NCI-H187 treated with DMSO at 0.1 percent for 48 hours (cell line): ENCODE measurements at places on chromosomes 7 and 10.

DNA sequence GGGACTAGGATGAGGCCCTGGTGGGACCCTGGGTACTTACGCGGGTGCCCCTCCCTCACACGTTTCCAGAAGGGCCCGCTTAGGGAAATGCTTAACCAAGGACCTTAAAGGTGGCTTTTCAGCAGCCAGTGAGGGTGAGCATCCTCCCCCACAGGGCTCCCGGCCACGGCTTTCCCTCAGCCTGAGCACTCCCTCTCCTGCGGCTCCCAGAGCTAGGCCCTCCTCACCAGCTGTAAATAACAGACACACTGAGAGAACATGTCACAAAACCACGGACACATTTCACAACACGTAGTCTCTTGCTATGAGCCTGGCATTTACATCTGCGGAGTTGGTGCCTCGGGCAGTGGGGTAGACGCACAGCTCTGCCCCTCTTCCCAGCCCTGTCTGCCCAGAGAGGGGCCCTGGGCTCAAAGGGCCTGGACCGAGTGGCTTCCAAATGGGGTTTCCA is 25.2 kb downstream of the GRID1 start:
- DNase-seq: no peak

GRCh38 chr7:126578338-126578737 is 674.4 kb downstream of the GRM8 start:
- peak; percentile 96 for DNase-seq

GRCh38 chr7:78019447-78020135 is 221.0 kb downstream of the PHTF2 start:
- peak; percentile 63 for DNase-seq

DNA sequence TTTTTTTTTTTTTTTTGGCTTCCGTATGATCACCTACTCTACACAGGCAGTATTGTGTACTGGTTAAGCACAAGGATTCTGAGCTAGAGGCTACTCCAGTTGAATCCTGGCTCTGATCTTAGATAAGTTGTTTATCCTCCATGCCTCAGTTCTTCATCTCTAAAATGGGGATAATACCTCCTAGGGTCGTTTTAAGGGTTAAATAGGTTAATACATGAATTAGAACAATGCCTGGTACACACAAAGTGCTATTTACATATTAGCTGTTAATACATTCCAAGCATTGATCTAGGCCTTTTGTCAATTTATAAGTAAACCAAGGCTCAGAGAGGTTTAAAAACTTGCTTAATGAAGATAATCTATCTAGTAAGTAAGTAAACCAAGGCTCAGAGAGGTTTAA is 59.0 kb downstream of the ST7 start:
- DNase-seq: no peak

DNA sequence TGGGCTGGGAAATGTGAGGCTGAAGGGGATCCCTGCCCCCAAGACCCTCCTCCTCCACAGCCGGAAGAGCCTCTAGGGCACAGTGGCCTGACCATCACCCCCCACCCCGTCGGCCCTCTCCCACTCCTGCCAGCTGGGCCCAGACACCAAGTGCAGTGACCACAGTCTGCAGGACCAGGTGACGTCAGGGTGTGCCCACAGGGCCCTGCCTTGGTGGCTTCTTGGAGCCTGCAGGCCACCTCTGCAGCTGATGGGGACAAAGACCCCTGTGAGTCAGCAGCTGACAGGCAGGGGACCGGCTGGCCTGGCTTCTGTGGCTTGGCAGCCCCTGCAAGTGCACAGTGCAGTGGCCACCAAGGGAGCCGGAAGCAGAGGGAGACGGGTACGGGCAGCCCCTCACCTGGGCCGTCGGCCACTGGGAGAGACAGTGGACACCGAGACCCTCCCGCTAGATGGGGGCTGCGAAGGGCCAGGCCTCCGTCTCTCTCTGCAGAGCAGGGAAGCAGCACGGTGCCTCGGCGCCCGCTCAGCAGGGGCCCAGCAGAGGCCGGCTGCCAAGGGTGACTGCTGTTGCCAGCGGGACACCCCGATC is 274.6 kb downstream of the ELFN1 start:
- no peak for DNase-seq

GRCh38 chr7:79340212-79340611 is 113.3 kb downstream of the MAGI2 start:
- no peak for DNase-seq

DNA sequence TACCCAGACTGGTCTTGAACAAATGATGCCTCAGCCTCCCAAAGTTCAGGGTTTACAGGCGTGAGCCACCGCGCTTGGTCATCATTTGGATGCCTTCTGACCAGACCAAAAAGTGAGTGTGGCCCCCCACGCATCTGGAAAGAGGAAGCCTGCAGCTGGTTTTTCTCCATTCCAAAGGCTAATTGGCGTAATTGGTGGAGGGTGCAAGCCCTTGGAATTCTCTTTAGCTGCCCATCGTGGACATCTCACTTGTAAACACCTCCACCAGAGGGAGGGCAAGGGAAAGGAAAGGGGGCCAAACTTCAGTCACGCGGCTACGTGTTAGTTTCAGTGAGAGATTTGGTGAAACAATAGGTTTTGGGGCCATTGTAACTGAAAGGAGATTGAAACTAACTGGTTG is 4.1 kb upstream of the ARHGAP21 start:
- no peak for DNase-seq

DNA sequence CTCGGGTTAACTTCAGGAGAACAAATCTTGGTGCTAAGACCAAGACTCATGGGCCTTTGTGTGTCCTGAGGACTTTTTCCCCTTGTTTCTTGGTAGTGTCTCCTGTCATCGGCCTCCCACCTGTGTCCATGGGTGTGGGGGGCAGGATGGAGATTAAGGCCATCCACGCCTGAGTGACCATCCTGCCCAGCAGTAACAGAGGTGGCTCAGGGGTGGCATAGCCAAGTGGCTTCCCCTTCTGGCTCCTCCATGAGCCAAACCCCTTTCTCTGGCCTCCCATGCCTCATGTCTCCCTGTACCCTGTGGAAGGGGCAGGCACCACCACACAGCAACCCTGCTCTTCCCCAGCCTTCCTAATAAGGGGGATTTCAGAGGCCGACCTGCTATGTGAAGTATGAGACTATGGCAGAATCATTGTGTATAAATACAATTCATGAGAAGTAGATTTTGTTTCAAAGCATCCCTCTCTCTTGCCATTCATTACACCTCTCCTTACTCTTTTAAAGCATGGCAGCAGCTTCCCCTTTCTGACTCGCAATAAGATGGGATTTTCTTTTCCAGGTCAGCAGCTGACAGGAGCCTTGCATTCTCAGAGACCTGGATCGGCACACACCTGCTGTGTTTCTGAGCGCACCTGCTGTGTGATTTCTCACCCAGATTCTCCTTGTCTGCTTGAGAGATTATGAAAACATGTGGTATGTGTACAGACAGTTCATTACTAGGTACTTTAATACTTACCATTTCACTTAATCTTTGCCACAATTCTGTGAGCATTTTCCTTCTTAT is 102.5 kb downstream of the XPNPEP1 start:
- no peak for DNase-seq

GRCh38 chr7:131222171-131222570 is 105.5 kb upstream of the MKLN1 start:
- DNase-seq: no peak

GRCh38 chr10:34638406-34639054 is 176.6 kb downstream of the PARD3 start:
- DNase-seq: no peak

GRCh38 chr10:5949009-5949759 is 28.2 kb downstream of the IL15RA start:
- DNase-seq: no peak

GRCh38 chr10:58998924-58999713 is 177.3 kb upstream of the PHYHIPL start:
- no peak for DNase-seq

- DNase-seq: no peak
These were observed 44.9 kb downstream of the IKZF1 start for GRCh38 chr7:50349399-50349798.

- DNase-seq: no peak
These were observed 523 bp downstream of the PURB start for GRCh38 chr7:44884621-44885393.

DNA sequence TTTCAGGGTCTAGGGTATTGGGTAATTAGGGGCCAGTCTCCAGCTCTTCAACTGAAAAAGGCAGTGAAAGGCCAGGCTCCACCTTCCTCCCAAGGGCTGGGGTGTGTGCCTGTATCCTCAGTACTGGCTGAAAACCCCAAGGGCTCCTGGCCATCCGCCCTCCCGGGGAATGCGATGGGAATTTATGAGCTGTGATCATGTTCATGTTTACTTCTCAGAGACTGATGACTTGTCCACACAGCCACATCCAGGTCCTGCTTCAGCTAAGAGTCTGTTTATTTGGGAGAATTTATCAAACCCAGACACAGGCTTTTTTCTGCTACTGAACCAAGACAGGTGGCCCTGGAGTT is 91.7 kb downstream of the CCDC3 start:
- no peak for DNase-seq

GRCh38 chr7:16889851-16890415 is 8.2 kb upstream of the AGR3 start:
- no peak for DNase-seq

DNA sequence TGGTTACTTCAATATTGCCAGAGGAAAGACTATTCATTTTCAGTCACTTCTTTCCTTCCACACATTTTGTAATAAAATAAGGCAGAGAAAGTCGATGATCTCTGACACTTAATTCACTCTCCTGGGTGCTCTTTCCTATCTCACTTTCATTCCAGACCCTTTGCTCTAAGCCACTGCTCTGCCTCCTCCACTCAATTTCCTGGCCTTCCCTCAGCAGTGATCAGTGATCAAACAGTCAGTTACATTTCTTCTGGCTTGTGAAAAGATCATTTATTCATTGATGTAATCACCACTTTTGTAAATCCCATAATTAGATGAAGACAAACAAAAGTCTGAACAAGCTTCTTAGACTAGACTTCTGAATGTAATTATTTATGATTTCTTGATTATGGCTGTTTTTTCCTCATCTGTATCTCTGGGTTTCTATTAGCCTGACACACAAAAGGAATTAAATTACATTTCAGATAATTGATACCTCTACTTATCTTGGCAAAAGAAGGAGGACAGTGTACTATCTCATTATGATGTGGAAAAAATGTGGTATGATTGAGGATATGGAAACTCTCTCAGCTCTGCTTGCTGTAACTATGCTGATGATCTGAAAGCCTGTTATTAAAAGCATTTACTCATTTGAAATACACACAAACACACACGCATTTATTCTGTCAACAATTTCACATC is 1102.3 kb downstream of the GRM8 start:
- no peak for DNase-seq
